ENCODE measurements at places on chromosomes 11 and 22.
A peak's percentile ranks its signal among the peaks of the same experiment; 100 is the strongest.

- DNase-seq = peak; percentile 80
Measured at GRCh38 chr22:36301384-36301828, 48.5 kb downstream of the APOL1 start.

GRCh38 chr11:32136657-32137056 lies 45.8 kb downstream of the RCN1 start:
- no peak for DNase-seq

- DNase-seq = no peak
Measured at GRCh38 chr11:118155776-118156530, 3.3 kb upstream of the SCN4B start.

- DNase-seq = no peak
Measured at GRCh38 chr11:1507381-1508140, 21.0 kb upstream of the MOB2 start.

DNA sequence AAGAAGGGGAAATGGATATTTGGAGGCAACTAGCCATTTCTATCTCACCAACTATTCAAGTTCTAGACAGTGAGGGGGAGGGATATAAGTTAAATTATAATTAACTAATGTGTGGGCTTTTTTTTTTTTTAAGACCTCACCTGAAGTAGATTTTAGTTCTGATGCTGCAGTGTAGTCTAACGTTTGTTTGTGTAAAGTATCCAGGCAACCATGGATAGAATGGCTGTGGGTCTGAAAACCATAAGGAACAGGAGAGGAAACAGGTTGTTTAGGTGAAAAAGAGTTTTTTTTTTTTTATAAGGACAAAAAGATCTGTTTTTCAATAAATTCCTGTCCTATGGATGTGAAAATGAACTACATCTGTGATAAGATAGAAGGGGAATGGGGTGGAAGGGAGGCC lies 262.4 kb upstream of the PLET1 start:
- no peak for DNase-seq

DNA sequence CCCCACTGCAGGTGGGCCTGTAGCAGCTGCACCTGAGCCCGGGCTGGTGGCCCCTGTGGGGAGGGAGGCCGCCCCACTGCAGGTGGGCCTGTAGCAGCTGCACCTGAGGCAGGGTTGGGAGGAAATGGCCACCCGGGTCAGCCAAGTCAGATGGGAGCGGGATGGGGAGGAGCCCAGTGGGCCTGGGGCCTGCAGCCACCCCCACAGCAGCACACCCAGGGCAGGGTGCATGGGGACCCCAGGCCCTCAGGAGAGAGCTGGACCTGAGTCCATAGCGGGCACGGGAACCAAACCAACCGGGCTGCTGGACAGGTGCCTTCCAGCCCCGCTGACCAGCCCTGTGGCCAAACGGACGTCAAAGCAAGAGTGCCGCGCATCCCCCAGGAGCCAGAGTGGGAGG lies 61.7 kb downstream of the BRD1 start:
- no peak for DNase-seq

- no peak for DNase-seq
Measured at GRCh38 chr11:39990421-39990831, 1469.0 kb downstream of the LRRC4C start.

GRCh38 chr22:25602916-25603315 lies 38.4 kb downstream of the GRK3 start:
- DNase-seq = no peak

- no peak for DNase-seq
Measured at GRCh38 chr11:12538889-12539421, 135.3 kb upstream of the TEAD1 start.

GRCh38 chr11:85355921-85356320 lies 271.2 kb downstream of the DLG2 start:
- DNase-seq = no peak
